ENCODE measurements at places on chromosomes 16 and 17.

DNA sequence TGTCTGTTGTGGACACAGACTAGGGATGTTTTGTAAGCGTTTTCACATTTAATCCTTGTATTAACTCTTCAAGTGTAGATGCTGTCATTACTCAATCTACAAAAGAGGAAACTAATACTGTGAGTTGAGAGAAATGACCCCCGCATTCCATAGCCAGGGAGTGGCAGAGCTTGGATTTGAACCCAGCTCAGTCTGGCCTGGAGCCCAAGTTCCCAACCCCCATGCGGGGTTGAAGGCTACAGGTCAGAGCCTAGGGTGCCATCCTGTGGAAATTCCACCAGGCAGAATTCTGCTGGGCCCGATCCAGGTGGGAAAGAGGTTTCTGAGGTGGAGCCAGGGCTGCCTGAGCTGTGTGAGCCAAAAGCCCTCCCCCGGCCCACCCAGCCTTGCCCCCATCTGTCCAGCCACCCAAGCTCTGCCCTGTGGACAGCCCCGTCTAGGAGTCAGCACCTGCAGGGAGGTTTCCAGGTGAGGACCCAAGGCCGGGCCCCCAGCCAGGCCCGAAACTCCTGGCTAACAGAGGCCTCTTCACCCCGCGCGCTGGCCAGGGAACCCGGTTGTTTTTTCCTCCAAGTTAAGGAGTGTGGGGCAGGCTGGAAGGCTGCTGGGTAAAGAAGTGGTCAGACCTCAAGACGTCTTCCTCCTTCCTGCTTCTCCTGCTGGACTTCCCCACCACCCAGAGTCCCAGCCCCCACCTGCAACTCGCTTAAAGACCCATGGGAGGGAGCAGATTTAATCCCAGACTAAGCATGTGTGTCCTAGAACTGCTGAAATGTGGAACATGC lies 5.7 kb downstream of the MMP15 start:
- DNase-seq = no peak

DNA sequence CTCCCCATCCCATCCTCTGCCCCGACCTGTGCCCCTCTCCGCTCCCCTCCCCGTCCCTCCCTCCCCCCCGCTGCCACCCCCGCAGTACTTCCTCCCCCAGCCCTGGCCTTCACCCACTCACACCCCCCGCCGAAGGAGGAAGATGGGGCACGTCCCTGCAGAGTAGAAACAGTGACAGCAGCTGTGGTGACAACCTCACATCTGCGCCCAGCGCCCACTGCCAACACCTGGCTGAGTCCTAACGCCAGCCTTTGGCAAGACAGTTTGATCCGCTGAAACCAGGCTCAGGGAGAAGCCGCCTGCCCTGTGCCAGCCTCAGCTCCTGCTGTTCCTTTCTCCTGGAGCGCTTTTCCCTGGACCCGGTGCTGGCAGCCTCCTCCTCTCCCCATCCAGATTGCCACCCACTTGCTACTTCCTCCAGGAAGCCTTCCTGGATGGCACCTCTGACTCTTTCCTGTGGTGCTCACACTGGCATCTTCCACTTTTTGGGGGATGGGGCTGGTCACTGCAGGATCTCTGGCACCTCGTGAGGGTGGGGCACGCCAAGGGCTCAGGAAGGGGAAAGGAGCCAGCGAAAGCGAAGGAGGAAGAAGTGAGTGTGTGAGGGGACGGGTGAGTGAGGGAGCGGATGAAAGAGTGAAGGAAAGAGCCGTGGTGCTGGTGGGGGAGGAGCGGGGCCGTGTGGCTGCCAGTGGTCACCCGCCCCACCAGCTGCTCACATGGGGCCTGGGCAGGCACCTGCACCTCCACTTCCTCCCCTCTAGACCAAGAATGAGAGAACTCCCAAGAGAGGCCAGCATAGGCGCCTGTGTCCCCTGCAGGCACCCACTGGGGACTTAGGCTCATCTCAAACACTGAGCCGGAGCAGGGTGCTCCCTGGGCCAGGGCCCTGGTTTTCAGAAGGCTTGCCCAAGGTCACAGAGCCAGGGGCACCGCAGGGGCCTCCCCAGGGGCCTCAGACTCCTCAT lies 27.0 kb downstream of the ZFPM1 start:
- DNase-seq = no peak

DNA sequence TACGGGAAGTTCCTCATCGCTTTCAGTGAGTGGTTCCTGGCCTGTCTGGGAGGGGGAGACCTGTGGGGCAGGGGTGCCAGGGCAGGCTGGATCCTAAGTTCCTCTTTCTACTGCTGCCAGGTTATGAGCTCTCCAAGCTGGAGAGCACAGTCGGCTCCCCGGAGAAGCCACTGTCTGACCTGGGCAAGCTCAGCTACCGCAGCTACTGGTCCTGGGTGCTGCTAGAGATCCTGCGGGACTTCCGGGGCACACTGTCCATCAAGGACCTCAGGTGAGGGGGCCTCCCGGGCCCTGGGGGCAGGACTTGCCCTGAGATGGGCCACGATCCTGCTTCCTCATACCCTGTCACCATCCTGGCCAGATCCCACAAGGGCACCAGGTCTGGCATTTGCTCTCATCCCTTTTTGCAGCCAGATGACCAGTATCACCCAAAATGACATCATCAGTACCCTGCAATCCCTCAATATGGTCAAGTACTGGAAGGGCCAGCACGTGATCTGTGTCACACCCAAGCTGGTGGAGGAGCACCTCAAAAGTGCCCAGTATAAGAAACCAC lies 5.1 kb downstream of the PRSS8 start:
- no peak for DNase-seq

GRCh38 chr17:15382914-15383313 lies 41.5 kb upstream of the TEKT3 start:
- no peak for DNase-seq

- DNase-seq = no peak
These were observed 803 bp upstream of the TLCD2 start for GRCh38 chr17:1710807-1711553.

- no peak for DNase-seq
These were observed 69.5 kb downstream of the HLF start for GRCh38 chr17:55334285-55334684.
